ENCODE measurements at places on chromosomes 5 and 9.
A peak's percentile ranks its signal among the peaks of the same experiment; 100 is the strongest.

DNA sequence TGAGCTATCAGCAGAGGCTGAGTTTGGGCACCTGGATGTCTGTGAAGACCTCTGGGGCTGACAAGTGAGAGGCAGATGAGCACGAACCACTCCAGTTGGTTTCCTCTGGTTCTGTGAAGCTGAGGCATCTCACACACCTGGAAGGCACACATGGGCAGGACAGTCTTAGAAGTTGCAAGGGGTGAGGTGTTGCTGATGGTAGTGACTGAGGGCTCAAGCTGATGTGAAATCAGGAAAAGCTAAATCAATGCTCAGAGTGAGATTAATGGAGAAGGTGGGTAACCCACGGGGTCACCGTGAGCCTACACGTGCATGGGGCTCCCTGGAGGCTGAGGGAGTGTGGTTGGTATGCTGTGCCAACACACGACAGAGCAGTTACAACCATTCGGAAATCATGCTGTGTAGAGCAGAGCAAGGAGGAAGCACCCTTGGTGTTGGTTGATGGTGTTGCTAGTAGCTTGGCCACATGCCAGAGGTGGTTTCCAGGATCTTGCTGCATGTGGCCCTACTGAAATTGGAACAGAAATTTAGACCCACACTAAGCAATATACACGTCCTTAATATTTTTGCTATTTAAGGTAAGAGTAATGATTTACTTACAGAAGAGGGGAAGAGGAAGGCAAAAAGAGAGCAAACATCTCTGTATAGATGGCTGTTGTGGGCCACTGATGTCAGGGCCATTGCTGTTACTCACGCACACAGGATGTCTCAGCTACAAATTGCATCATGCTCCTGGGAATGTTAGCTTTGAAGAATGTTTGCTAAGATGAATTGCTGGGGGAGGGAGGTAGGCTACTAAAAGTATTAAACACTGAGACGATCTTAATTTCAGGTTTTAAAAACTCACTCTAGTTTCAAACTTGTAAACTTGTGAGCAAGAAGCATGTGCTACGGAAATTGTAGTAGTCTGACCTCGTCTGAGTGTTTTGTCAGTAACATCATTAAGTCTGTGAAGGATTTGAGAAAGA, 170.5 kb downstream of the ARHGEF28 start:
- no peak for DNase-seq

DNA sequence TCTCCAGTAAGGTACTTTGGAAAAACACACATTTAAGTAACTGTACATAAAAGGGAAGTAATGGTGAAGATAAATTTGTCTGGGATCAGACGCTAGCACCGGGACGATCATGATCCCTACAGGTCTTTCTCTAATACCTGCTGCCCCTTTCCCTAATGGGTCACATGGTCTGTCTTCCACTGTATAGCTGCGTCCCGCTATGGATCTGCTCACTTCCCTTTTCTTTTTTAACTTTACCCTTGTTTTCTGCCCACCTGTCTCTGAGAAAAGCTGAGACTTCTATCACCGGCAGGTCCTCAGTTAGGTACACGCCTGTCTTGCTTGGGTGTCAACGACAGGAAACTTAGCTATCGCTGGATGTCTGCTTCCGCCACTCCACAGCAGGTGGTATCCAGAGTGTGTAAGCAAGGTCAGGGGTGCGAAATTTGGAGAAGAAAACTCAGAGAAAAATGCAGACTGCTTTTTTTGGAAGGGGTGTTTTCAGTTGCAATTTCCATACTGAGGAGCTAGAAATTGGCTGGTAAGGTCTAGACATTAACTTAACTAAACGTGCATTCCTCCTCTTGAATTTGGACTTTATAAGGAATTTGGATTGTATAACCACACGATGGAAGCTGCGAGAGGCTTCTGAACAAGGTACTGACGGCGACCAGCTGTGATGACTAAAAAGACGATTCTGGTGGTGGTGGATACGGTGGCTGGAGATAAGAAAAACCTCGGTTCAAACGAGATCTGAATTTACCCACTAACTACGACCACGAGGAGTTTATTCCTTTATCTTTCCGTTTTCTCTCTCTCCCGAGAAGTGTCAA, 1.1 kb upstream of the ICE1 start:
- peak; percentile 36 for DNase-seq

DNA sequence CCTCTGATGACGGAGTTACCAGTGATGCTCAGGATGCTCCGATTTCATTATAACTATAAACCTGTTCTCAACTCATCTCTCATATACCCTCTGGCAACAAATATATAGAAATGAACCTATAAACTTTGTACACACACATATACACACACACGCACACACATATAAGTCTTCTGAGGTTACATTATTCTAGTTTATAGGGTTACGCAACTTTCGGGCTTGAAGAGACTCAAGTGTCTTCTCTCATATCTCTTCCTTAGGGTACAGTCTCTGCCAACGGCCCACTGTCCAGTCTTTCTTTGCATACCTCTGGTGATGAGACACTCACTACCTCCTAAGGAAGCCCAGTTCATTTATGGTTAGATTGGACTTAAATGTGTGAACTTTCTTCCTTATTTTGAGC, 69.4 kb upstream of the TBC1D2 start:
- DNase-seq: no peak

DNA sequence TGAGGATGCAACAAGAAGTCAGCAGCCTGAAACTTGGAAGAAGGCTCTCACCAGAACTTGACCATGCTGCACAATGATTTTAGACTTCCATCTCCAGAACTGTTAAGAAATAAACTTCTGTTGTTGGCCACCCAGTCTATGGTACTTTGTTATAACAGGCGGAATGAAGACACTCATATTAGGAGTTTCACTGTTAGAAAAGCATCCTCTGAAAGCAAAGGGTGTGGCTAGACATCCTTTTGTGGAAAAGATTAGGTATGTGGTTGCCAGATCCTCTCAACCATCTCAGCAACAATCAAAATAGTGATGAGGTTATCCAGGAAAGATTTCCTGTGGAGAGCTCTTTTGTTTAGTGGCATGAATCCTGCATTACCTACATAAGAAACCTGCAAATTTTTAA, 20.7 kb downstream of the ITGA2 start:
- no peak for DNase-seq

GRCh38 chr5:72226950-72227349, 93.1 kb downstream of the MRPS27 start:
- DNase-seq: no peak

DNA sequence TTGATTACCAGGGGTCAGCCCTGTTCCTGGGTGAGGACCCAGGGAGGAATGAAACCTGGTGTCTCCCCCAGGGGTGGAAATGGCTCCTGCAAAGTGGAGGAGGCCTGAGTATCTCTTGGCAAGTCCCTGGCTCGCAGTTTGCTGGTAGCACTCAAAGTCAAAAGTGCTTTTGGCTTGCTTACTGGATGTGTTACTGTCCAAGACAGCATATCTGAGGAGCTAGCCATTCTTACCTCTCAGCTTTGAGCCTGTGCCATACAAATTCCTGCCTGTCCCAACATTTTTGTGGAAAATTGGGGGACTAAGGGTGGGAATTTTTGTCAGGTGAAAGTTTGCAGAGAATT, 9.9 kb downstream of the ZNF618 start:
- DNase-seq: no peak

DNA sequence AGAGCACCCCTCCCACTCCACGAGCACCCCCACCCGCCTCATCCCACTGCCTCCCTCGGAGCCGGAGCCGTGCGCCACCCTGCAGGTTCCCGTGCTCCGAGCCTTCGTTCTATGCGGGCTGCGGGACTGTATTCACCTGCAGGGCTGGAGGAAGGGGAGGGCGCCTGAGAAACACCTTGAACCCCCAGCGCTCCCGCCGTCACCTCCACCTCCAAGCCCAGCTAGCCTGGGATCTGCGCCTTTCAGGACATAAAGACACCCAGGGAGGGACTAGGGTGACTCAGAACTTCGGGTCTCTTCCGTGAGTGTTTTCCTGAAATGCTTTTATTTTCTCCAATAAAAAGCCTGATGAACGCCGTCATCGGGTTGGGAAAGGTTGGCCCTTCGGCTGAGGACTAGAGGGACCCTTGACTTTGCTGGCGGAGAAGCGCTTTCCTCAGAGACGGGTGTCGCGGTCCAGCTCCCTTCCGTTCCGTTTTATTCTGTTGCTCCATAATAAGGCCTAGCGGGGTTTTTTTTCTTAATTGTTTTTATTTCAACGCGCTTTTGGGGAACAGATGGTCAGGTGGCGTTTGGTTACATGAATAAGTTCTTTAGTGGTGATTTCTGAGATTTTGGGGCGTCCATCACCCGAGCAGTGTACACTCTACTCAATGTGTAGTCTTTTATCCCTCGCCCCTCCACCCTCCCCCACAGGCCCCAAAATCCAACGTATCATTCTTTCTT, 4.6 kb downstream of the TLX3 start:
- DNase-seq: peak; percentile 47

- DNase-seq: peak; percentile 81
Observed at GRCh38 chr5:122170620-122171019, 41.3 kb downstream of the ZNF474 start.

- no peak for DNase-seq
Observed at GRCh38 chr5:28084069-28084468, 1045.7 kb upstream of the CDH9 start.

DNA sequence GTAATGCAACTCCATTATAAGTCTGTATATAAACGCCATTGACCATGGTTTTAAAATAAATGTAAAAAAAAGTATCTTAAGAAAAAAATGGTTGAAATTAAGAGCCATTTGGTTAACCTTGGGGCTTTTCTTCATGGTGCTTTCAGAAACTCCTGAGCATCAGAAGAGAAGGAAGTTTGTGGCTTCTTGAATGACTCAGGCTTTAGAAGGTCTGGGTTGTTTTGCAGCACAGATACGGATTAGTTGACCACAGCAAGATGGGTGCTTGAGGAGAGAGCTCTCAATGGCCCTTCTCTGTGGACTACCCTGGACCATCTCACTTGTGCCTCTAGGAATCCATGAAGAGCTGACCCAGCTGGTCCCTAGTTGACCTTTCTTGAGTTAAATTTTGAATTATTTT, 189.5 kb downstream of the TMEM38B start:
- no peak for DNase-seq

DNA sequence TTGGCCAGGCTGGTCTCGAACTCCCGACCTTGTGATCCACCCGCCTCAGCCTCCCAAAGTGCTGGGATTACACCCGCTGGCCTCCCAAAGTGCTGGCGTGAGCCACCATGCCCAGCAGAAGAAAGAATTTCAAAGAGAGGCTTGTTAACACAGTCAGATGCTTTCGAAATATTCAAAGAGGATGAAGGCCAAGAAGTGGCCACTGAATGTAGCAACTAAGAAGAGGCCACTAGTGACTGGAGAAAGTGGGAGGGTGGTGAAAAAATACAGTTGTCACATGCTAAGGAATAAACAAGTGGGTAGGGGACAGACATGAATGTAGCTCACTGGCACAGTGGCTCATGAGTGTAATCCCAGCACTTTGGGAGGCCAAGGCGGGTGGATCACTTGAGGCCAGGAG, 13.0 kb upstream of the TPM2 start:
- no peak for DNase-seq

DNA sequence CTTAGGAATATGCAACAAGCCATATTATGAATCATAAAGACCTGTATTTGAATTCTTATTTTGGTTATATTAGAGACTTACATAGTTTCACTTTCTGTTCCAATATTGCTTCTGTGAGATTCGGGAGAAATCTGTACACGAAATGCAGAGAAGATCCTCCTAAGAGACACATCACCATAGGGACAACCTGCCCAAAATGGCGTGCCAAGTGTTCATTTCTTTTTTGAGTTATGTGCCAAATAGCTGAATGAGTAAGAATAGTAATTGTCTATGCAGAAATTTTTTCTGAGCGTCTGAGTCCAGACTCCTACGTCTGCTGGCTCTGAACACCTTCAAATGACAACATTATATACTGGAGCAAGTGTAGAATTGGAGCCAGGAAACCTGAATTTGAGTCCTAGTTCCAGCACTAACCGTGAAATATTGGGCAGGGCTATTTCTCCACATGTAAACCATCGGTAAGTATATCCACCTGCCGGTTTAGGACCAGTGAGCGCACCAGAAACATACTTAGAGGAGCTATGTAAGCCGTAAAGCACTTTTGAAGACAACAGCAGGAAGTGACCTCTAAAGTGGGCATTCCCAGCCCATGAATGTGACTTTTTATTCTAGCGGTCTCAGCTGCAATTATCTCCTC, 163.9 kb upstream of the DMRT1 start:
- DNase-seq: no peak

GRCh38 chr9:114779352-114779845, 26.4 kb downstream of the TNFSF15 start:
- no peak for DNase-seq

GRCh38 chr9:92360083-92360482, 34.3 kb downstream of the CENPP start:
- no peak for DNase-seq

- DNase-seq: no peak
Observed at GRCh38 chr9:78278177-78278777, 18.6 kb upstream of the PSAT1 start.

DNA sequence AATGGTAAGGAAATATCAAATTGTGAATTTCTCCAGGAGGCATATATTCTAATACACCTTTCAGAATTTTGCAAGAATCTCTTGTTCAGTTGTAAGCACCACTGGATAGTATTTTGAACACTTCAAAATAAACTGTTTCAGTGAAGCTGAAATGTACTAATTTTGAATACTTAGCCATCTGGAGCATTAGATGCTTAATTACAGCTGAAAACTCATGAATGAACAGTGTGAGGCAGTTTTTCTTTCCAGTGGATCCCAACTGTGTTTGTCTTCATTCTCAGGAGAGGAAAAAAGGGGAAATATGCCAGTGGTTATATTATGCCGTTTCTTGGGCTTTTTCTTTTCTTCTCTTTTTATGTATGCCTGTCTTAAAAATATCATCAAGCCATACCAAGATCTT, 306.0 kb upstream of the SEMA6A start:
- no peak for DNase-seq

- no peak for DNase-seq
Observed at GRCh38 chr5:157952374-157952685, 93.4 kb upstream of the CLINT1 start.

GRCh38 chr9:115237385-115237998, 119.5 kb upstream of the TNC start:
- no peak for DNase-seq

DNA sequence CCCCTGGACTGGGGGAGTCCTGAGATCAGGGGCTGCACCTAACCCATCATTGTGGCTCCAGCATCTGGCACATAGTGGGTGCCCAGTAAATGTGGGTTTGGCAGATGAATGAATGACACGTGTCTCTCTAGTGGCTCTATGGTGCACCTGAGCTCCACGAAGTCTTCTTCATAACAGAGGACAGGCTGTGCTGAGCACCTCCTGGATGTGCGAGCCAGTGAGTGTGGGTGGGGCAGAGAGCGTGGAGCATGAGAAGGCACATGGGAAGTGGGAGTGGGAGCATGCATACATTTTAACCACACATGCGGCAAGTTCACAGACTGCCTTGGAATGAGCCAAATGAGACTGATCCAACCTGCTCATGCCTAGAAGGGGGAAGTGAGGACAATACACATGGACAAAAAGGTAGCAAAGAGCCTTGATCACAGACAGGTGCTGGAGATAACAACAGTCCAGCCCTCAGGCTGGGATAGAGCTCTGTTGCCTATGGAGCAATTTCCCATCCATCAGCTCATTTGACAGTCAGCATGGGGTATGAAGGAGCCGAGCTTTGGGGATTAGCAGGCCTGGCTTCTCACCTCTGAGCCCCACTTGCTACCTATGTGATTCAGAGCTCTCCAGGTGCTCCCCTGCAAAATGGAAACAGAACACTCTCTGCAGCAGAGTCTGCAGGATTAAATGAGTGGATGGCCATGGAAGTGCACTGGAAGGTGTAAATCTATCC, 76.2 kb upstream of the TBC1D2 start:
- no peak for DNase-seq

All from GM23338 (cell line).